ENCODE measurements at places on chromosomes 6 and 20.

GRCh38 chr6:137802408-137803182 lies 64.5 kb upstream of the TNFAIP3 start:
- DNase-seq: no peak

DNA sequence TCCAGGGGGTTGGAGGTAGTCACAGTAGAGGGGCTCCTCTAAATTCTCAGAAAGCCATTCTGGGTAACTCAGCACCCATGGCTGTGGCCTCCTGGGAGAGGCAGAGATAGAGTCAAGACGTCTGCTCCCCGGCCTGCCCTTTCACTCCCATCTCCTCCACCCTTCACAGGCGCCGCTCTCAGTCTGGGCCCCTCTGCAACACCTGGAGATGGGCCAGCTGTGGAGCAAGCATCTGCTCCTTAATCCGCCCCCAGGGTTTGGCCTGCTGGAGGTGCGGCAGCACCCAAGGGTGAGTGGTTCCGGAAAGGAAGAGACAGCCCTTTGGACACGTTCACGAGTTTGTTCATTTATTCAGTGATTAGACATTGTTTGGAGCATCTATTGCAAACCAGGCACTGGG lies 271.3 kb downstream of the BMP7 start:
- no peak for DNase-seq

DNA sequence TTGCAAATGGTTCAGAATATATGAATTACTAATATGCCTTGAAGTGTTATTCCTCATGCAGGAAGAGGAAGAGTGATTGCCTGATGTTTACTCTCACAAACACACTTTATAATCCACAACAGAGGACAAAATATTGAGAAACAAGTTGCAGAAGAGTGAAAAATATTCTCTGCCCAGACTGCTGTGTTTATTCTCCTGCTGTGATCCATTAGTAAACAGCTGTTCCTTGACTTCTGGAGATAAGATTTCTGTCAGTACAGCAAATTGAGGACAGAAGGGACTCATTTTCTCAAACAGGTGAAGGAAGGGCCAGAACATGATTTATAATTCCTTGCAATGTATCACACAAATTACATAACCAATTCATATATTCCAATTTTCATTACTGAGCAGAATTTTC lies 148.0 kb downstream of the EPM2A start:
- DNase-seq: no peak

DNA sequence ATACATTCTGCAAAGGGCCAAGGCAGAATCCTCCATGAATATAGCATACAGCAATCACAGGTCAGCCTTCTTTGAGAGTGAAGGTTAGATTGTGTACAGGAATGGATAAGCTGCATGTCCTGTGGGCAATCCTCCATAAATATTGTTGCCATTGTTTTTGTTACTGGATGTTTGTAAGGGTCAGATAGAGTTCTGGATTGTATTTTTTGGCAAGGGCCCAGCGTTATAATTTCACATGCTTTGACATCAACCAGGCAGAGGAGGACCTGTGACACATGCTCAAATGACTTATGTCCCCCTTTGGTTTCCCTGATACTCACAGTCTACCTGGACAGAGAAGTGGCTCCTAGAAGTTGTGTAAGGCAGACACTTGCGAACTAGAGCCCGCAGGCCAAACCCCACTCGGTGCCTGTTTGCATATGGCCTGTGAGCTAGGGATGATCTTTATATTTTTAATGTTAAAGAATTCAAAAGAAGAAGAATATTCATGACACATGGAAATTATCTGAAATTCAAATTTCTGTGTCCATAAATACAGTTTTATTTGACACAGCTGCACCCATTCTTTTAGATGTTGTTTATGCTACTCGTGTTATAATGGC lies 5.4 kb downstream of the LY86 start:
- DNase-seq: no peak

DNA sequence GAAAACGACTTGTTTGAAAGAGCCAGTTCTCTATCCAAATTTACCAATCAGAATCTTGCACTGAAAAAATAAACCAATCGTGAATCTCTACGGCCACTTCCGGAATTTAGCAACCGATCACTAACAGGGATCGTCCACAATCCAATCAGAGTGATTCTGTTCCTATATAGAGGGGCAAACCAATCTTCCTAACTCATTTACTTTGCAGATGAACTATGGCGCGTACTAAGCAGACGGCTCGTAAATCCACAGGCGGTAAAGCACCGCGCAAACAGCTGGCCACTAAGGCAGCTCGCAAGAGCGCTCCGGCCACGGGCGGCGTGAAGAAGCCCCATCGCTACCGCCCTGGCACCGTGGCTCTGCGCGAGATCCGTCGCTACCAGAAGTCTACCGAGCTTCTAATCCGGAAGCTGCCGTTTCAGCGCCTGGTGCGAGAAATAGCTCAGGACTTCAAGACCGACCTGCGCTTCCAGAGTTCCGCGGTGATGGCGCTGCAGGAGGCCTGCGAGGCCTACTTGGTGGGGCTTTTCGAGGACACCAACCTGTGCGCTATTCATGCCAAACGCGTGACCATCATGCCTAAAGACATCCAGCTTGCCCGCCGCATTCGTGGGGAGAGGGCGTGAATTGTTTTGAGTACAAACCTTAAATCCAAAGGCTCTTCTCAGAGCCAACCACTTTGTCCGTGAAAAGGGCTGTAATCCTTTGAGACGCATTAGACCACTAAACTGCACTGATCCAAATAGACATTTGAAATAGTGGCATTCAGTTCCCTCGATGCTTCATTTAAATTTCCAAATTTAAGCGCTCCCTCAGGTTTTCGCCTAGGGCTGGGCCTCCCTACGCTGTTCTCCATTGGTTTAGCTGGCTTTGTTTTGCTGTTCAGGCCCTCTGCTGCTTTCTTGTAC lies 138.0 kb downstream of the HFE start:
- DNase-seq: peak; percentile 96

GRCh38 chr6:87330961-87331360 lies 1.9 kb upstream of the GJB7 start:
- DNase-seq: no peak

GRCh38 chr6:132253906-132254305 lies 147.4 kb downstream of the MOXD1 start:
- peak; percentile 22 for DNase-seq

DNA sequence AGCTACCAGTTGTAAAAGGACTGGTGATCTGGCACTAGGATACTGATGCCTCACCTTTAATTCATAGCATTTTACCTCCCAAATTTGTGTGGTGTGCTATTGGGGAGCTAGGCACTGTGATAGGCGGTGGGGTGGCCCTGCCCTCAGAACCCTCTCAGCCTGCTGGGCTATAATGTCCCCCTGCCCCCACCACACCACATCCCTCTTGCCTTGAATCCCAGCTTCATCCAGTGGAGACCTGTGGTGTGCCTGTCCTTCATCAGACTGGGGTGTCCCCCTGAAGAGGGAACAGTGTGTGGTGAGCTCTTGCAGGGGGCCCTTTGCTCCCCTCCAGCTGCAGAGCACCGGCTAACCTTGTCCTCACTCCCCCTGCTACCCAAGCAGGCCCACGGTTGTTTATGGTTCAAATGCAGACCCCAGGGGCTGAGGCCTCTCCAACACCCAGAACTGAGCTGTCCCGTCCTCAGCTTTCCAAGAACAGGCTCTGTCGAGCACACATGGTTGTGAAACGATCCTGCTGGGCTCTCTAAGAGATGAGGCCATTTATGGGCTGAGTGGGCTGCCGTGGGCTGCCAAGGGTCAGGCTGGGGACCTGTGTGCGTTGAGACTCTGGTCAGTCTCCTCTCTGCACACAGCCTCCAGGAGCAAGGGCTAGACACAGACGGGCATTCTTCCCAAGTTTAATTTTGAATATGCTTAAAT lies 26.9 kb upstream of the VEGFA start:
- DNase-seq: no peak

DNA sequence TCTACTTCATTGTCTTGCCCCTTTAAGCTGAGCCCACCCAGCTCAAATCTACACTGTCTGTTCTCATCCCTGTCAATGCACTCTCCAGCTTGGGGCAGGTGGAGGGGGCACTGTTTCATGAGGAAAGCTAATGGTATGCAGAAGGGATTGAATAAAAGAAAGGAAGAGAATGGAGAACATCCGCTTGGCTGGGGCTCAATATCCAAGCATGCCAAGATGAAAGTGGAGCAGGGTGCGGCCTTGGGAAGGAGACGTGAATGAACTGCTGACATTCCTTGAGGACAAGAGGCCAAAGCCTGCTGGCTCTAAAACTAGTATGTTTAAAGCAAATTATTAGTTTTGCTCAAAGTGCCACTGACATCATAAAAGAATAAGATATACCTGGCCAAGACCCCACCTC lies 24.2 kb downstream of the AKAP12 start:
- peak; percentile 31 for DNase-seq

DNA sequence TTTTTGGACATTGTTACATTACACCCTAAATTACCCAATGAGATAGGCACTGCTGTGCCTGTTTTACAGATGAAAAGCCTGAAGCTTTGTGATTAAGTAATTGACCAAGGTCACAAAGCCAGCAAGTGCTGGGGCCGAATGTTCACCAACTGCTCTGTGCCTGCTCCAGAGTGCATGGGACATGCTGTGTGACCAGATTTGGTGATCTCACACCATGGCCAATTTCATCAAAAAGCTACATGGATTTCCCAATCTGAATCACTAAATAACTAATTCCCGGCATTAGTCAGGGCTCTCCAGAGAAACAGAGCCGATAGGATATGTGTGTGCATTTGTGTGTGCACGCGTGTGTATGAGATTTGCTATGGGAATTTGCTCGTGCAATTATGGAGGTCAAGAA lies 228.3 kb upstream of the ECI2 start:
- DNase-seq: no peak

DNA sequence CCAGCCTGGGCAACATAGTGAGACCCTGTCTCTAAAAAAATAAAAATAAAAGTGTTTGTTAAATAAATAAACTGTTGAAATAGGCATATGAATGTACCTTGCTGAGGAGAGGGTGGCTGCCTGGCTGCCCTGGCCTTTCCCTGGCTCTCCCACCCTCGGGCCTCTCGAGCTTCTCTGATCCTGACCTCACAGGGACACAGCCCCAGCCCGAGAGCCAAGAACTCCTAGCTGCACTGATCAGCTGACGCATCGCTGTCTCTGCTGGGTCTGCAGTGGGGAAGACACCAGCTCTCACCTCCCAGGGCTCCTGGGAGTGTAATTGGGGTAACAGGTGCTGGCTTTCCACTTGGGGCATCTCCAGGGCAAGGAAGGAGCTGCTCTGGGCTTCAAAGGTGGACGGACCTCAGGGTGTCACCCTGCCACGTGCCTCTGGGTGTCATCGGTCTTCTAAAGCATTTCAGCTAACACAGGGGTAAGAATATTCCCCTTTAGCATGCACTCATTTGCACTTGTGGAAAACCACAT lies 6.9 kb downstream of the TCF15 start:
- DNase-seq: no peak

GRCh38 chr20:49569411-49570115 lies 1.6 kb upstream of the PTGIS start:
- peak; percentile 35 for DNase-seq
